Activated gamma-delta T cell treated with Interleukin-2 at 50 U/mL for 16 hours (primary cell): ENCODE measurements at places on chromosomes 4 and X.

GRCh38 chr4:186058253-186058979, 10.5 kb upstream of the TLR3 start:
- DNase-seq: no peak

GRCh38 chr4:154001193-154001592, 212.3 kb upstream of the SFRP2 start:
- DNase-seq: no peak

GRCh38 chr4:74904509-74905065, 28.3 kb upstream of the PARM1 start:
- no peak for DNase-seq

DNA sequence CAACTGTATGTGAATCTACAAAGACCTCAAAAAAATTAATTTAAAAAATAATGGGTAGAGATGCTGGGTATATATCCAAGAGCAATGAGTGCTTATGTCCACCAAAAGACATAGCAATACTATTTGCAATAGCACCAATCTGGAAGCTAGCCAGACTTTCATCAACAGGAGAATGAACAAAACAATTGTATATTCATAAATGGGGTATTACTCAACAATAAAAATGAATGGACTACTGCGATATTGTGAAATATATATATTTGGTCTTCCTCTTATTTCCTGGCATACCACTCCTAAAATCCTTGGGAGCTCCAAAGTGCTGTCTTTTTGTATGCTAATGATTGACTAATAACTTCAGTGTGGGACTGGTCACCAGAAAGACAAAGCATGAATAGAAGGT, 77.5 kb downstream of the MSN start:
- DNase-seq: no peak

DNA sequence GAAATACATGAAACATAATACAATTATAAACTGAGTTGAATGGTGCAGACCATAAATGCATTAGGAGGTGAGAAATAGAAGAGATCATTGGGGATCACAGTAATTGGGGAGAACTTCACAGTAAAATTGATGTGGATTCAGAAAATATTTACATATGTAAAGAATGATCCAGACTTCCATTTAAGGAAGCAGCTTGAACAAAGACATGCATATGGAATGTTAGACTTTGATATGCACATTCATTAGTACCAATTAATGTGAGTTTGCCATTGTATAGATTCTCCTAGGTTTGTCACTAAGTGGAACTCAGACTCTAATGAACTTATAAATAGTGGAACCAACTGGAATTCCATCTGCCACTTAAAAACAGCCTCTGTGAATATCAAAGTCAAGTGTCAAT, 235.6 kb downstream of the PARM1 start:
- DNase-seq: no peak

DNA sequence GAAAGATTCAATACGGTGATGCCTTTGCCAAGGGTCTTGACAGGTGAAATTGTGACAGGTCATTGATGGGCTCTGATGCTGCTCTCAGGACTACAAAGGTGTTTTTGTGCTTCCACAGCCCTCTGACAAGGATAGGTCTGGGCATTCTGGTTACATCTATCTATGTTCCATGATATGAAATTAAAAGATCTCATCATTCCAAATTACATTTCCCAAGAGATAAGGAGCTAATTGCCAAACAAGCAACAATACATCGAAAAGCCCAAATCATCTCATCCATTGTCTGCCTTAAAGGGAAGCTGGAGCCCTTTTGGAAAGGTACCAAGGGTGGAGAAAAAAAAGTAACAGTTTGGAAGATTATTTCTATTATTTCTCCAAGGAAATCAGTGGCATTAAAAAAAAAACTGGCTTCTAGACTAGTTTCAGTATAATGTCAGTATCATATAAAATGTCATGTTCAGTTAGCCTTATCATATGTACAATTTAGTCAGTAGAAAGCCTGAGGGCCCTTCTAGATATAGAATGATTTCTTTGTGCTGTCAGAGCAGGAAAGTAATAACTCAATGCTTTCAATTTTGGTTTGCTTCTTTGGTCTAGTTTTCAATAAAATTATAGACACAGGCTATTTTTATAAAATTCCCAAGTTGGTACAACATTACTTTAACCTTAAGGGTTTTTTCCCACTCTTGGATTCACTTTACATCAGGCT, 224.5 kb upstream of the GPRIN3 start:
- DNase-seq: no peak
